CD4-positive, alpha-beta T cell (primary cell): ENCODE measurements at places on chromosomes 2 and 18. TPM values are rescaled to one million over a fixed set of nuclear protein-coding genes. Genes with fewer than 3 reads are reported as not detected.

- no peak for DNase-seq
These were observed 46.6 kb downstream of the KANSL3 start for GRCh38 chr2:96591494-96591893.

- no peak for DNase-seq
These were observed 137.8 kb upstream of the GATA6 start for GRCh38 chr18:22031611-22032010.

- no peak for DNase-seq
These were observed 219.1 kb upstream of the STK17B start for GRCh38 chr2:196390243-196391148.

CCDC148 gene
- total RNA-seq = not detected

FBXO48 gene
- total RNA-seq = 0.44 TPM

- no peak for DNase-seq
These were observed 411.0 kb downstream of the LRATD1 start for GRCh38 chr2:15043336-15044058.

DNA sequence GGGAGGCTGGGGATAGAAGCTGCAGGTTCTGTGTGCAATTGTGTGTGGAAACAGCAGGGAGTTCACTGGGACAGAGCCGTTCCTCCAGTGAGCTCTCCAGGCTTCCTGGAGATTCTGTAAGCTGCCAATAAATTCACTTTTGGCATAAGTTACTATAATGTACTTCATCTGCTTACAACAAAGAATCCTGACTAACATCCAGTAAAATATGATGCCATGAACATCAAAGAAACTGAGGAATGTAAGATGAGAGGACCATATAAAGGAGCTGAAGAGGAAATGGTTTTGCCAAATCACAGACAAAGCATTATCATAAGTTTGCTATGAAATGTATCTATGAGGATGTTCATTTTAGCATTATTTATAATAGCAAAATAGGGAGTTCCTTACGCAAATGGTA is 175.3 kb downstream of the KCNE4 start:
- DNase-seq = no peak

DNA sequence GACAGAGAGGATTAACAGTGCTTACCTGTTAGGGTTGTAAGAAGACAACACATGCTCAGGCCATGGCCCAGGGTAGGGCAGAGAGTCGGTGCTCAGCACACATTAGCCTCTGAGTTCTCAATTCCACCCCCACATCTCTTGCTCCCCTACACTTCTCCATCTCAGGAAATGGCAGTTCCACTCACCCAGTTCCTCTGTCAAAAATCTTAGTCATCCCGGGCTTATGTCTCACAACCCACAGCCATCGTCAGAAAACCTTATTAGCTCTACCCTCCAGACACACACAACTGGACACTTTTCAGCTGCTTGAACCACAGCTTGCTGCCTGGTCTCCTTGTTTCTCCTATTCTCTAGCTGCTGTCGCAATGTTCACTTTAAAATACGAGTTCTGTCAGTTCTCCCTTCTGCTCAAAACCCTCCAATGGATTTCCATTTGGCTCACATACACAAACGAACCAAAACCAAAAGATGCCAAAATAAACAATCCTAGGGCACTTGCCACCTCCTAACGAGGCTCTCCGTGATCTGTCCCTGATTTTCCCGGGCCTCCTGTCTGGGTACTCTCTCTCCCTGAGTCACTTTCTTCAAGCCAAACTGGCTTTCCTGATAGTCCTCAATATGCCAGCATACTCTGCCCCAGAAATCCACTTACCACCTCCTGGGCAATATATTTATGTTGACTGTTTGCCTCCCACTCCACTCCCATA is 89.7 kb downstream of the KCTD1 start:
- DNase-seq = no peak

DNA sequence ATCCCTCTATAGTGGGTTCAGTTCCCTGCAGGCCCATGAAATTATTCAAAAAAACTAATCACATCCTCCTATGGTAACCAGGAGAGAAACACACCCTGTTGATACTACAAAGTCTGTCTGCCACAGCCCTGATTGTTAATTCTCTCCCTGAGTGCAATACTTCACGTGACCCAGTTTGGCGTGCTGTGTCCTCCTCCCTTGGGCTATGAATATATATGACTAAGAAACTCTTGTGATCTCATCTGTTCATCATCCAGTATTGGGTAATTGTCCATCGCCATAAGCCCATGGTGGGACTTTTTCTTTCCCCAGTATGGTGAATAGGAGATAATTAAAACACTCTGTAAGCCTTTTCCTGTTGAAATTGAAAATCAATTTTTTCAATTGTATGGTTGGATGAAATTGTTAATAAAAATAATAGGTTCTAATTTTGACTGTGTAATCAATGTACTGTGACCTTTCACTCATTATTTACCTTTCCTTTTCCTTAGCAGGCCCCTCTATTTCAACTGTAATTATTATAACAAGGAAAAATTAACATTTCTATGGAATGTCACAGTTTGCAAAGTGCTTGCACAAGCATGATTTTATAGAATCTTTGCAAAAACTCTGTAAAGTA is 1822.6 kb downstream of the SUCLG1 start:
- DNase-seq = no peak

- no peak for DNase-seq
These were observed 77.4 kb upstream of the NPAS2 start for GRCh38 chr2:100742277-100743254.

GRCh38 chr2:35787302-35788031 is 568.1 kb upstream of the CRIM1 start:
- DNase-seq = no peak

ALLC gene
- not detected for total RNA-seq

DNA sequence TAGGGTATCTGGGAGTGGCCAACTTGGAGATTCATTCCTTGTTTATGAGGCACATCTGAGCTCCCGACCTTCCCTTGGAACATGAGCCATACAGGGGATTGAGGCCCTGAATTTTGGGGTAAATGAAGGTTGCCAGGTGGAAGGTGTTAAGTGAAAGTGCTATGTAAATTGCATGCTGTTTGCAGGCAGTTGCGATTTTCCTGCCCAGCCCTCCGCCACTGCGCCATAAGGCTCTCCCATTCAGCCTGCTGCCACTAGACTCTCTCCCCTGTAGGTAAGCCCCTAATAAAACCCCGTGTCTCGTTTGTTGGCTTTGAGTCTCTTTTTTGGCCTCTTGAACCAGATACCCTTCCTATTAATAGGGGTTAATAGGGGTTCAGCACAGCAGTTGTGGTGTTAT is 33.8 kb downstream of the PCARE start:
- no peak for DNase-seq

- no peak for DNase-seq
These were observed 15.9 kb upstream of the IGFBP2 start for GRCh38 chr2:216617159-216617815.

- DNase-seq = no peak
These were observed 33.0 kb downstream of the CYP26B1 start for GRCh38 chr2:72114693-72115051.

GRCh38 chr2:65489269-65489668 is 56.9 kb upstream of the SPRED2 start:
- no peak for DNase-seq

GRCh38 chr2:109448946-109449788 is 164.6 kb downstream of the SEPTIN10 start:
- no peak for DNase-seq

DNA sequence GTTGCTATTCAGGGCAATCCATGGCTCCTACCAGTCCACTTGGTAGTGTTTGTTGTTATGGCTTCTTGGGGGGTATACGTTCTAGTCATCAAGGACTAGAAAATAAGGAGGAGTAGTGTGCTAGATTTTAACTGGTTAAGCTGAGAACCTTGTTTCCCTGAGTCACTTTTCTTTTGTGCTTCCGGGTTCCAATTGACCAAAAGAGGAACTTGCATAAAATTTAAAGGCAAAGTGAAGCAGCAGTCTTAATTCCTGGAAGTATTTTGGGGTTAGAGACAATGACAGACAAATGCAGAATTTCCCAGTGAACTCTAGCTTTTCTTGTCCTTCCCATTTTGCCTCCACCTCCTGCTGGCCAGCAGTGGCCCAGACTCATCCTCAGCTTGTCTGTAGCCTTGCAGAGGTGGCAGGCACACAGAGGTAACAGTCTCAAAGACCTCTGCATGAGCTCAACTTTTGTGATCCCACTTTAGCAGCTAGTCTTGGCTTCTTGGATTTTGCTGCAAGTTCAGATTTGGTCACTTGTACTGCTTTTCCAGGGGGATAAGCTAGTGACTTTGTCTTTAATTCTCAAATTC is 1105.8 kb upstream of the NXPH2 start:
- DNase-seq = no peak

DNA sequence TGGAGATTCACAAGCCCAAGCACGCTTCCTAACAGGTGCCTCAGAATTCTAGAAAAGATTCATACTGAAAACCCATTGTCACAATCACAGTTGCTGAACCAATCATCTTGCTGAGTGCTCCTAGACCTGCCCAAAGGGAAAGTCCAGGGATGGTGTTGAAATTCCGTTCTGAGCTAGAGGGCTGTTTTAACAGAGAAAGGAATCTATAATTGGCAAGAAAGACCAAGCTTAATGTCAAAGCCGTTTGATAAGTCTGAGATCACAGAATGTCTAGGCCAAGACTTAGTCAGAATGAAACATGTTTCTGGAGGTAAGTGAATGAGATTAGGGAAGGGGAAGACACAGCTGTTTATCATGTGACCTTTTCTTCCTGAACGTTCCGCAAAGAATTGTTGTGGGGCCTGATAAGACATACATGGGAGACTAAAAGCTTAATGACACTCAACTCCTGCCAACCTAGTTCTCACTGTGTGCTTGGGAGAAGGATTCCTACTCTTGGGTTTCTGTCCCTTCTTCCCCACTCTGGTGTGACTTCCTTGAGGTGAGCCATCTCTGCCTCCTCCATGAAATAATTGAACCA is 27.5 kb downstream of the PMAIP1 start:
- DNase-seq = no peak

- DNase-seq = no peak
These were observed 345.7 kb downstream of the DYSF start for GRCh38 chr2:71799013-71799575.

M1AP gene
- total RNA-seq = not detected

DNA sequence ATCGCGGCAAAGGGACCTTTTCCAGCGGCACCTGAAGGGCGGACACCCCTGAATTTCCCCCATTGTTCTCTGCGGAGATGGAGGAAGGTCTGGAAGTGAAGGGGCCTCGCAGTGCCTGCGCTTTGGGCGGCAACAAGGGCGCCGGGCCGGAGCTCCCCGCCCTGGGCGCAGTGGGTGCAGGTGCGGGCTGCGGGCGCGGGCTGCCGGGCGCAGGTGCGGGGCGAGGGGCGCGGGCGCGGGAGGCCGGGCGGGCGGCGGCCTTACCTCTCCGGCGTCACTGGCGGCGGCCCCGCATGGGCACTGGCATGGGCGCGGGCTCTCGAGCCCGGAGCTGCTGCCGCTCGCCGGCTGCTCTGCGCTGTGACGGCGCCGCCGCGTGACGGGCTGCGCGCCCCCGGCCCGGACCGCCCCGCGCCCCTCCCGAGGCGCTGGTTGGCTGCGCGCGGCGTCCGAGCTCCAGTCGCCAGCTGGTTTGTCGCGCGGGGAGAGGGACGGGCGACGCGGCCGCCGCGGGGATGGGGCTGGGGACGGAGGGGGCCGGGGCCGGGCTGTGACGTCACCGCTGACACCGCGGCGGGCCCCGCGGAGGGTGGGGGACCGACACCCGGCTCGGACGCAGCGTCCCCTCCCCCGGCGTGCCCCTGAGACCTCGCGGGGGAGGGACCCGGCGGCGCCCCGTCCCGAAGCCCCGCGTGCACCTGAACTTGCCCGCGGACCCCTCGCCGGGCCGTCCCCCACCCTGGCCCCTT is at the start of gene KIF1A:
Gene KIF1A (minus strand): TSS at position 362 of the 749 bp plus-strand sequence. CDS start 22,467 bp downstream, outside the sequence.
- DNase-seq = no peak

ESPNL gene
- not detected for total RNA-seq

DNA sequence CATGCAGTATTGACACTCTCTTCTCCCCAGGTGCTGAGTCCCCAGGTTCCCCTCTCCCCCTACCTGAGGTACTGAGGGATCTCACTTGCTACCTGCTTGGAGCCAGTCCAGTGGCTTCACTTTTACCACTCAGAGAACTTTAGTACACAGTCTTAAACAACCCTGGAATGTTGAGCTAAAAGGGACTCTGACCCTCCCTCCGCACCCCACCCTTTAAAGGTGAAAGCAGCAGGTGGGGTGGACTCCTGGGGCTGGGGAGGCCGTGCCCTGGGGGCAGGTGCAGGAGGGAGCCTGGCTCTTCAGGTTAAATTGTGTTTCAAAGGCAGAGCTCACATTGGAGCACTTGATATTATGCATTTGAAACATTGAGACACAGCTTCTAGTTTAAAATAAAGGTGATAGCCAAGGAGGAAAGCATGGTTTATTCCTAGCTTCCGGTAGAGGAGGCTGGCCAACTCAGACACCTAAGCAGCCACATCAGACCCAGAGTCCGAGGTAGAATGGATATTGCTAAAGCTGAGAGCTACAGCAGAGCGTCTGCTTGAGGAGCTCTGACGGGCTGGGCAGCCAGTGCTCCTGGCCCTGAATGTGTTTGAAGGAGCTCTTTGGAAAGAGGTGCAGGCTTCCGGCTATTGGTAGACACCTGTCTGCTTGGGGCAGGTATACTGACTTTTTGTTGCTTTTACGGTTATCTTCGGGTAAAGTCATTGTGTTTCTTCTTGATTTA is 196.4 kb downstream of the AGAP1 start:
- DNase-seq = no peak

- no peak for DNase-seq
These were observed 239.1 kb upstream of the EPAS1 start for GRCh38 chr2:46058140-46058539.

GCG gene
- not detected for total RNA-seq

DNA sequence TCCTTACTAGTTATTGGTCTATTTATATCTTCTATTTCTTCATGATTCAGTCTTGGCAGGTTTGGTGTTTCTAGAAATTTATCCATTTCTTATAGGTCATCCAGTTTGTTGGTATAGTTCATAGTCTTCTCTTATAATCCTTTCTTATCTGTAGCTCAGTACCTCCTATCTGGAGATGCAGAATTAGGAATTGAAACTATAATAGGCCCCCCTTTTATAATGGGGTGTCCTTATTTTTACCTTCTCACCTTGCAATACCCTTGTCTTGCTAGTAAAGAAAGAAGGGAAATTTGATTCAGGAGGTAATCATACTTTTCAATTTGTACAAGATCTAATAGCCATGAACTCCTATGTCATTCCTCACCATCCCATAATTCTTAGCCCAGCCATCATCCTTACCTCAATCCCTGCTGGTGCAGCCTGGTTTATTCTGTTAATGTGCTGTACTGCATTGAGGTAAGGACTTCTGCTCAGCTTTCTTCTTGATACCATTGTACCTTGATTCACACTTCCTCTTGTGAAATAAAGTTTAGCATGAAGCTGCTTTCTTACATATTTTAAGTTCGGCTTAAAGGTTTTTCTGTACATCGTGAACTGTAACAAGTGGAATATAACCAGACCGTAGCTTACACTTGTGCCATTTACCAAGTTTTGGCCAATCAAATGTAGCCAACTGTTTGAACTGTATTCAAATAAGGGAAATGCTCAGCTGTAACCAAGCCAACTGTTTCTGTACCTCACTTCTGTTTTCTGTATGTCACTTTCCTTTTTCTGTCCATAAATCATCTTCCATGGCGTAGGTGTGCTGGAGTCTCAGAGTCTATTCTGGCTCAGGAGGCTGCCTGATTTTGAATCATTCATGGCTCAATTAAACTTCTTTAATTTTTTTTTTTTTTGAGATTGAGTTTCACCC is 40.1 kb upstream of the PTH2R start:
- DNase-seq = no peak
